Tibial artery (tissue), 4 donors: ENCODE measurements at places on chromosomes 5 and 9.

- peaks cover 50% of the 10 kb centered on the region for H3K4me1 ChIP-seq
- peaks cover 90% of the 10 kb centered on the region for H3K36me3 ChIP-seq
- no peak for DNase-seq
- no peaks in the 10 kb centered on the region for H3K27me3 ChIP-seq
- H3K27ac ChIP-seq, result no peak overlapping the region
These were observed 52.4 kb downstream of the GPR21 start for GRCh38 chr9:123085916-123086315.

GRCh38 chr5:172111852-172112225 lies 76.2 kb downstream of the STK10 start:
- H3K27me3 ChIP-seq, result no peaks in the 10 kb centered on the region
- peak overlapping the region; percentile 50 for H3K27ac ChIP-seq

GRCh38 chr9:107214915-107215314 lies 68.2 kb upstream of the RAD23B start:
- no peak for DNase-seq
- H3K27ac ChIP-seq, result no peak overlapping the region
- H3K4me1 ChIP-seq, result no peaks in the 10 kb centered on the region
- H3K4me3 ChIP-seq, result no peak overlapping the region

DNA sequence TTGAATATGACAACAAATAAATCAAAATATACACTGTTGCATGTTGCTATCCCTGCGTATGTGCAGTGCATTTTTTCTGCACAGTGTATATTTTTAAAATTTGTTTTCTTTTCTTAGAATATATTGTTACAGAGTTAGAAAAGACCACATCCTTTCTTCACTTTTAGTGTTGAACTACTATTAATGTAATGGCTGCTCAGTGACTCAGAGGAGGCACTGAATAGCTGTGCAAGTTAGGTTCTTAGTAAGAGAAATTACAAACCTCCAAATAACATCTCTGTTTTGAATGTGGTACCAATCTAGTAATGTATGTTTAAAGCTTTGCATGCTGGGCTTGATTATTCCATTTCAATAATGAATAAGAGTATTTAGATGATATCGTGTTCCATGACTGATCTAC lies 208.9 kb upstream of the PRR16 start:
- H3K27ac ChIP-seq, result no peak overlapping the region
- H3K4me3 ChIP-seq, result no peak overlapping the region
- no peaks in the 10 kb centered on the region for H3K27me3 ChIP-seq
- DNase-seq, result no peak

DNA sequence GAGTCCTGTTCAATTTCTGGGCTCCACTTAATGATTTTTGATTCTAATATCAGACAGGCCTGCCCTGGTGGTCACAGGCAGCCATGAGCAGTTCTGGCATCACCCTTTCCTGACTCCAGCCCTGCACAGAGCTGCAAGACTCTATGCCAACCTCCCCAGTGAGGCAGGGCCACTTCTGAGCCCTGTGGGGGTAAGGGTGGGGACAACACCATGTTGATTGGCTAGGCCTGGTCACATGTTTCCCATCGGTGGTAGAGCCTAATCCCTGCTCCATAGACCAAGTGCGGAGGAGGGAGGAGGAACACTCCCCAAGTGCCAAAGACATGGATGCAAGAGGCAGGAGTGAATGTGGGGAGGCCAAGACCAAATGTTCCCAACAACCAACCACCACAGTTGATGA lies 134.6 kb downstream of the PHF2 start:
- H3K27ac ChIP-seq, result no peak overlapping the region
- H3K4me1 ChIP-seq, result no peaks in the 10 kb centered on the region
- no peaks in the 10 kb centered on the region for H3K27me3 ChIP-seq
- DNase-seq, result no peak

DNA sequence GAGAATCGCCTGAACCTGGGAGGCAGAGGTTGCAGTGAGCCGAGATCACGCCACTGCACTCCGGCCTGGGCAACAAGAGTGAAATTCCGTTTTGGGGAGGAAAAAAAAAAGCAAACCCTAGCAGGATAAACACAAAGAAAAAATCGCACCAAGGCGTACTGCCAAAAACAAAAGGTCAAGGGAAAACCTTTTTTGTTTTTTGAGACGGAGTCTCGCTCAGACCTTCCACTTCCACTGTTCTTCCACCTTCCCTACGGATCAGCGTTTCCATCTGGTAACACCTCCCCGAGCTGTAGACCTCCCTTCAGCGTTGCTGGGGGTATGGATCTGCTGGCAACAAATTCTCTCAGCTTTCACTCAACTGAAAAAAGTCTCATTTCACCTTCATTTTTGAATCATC lies 20.1 kb upstream of the FCN2 start:
- no peak overlapping the region for H3K27ac ChIP-seq
- no peak overlapping the region for H3K4me3 ChIP-seq
- H3K36me3 ChIP-seq, result no peaks in the 10 kb centered on the region
- no peak for DNase-seq

GRCh38 chr5:159017786-159018185 lies 81.9 kb downstream of the EBF1 start:
- H3K36me3 ChIP-seq, result no peaks in the 10 kb centered on the region
- peak; percentile 43 for DNase-seq
- H3K27ac ChIP-seq, result peak overlapping the region; percentile 48
- H3K27me3 ChIP-seq, result no peaks in the 10 kb centered on the region
- H3K4me1 ChIP-seq, result peaks cover 78% of the 10 kb centered on the region
- no peak overlapping the region for H3K4me3 ChIP-seq

DNA sequence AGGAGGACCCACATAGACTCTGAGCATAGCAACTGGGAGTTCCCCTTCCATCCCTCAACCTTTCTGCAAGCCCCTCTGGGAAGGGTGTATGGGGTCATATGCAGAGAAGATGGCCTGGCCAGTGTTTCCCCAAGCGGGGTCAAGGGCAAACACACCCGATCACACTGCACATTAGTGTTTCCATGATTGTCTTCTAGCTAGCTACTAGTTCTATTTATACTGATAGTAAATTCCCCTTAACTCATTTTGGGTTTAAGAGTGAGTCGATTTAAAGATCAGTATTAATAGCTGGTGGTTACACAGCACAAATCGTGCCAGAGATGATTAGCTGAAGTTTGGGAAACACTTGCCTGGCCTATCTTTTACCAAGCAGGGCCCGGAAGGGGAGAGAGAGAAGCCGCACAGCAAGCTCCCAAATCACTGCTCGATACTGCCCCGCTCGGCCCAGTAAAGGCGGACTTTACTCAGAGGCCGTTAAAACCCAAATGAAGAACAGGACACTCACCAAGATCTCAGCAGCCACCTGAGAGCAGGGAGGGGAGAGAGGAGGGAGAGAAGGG lies 29.4 kb upstream of the TNIP1 start:
- H3K4me3 ChIP-seq, result no peak overlapping the region
- DNase-seq, result no peak
- no peak overlapping the region for H3K27ac ChIP-seq
- H3K36me3 ChIP-seq, result peaks cover 77% of the 10 kb centered on the region
- H3K27me3 ChIP-seq, result no peaks in the 10 kb centered on the region

DNA sequence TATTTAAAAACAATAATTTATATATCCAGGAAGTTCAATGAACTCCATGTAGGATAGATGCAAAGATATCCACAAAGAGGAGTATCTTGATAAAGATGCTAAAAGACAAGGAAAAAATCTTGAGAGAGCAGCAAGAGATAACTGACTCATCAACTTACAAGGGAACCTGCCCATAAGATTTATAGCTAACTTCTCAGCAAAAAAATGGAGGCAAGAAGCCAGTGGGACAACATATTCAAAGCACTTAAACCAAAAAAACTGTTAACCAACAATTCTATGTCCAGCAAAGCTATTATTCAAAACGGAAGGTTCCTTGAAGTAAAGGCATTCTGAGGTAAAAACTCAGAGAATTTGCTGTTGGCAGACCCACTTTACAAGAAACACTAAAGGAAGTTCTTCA lies 20.3 kb downstream of the RABGAP1 start:
- no peak for DNase-seq
- no peaks in the 10 kb centered on the region for H3K4me1 ChIP-seq
- no peaks in the 10 kb centered on the region for H3K27me3 ChIP-seq
- no peak overlapping the region for H3K27ac ChIP-seq
- no peak overlapping the region for H3K4me3 ChIP-seq
- peaks cover 29% of the 10 kb centered on the region for H3K36me3 ChIP-seq

- no peak overlapping the region for H3K27ac ChIP-seq
- DNase-seq, result no peak
- no peaks in the 10 kb centered on the region for H3K36me3 ChIP-seq
- H3K4me1 ChIP-seq, result no peaks in the 10 kb centered on the region
- H3K27me3 ChIP-seq, result no peaks in the 10 kb centered on the region
These were observed 39.6 kb downstream of the SGCD start for GRCh38 chr5:156366521-156366920.

DNA sequence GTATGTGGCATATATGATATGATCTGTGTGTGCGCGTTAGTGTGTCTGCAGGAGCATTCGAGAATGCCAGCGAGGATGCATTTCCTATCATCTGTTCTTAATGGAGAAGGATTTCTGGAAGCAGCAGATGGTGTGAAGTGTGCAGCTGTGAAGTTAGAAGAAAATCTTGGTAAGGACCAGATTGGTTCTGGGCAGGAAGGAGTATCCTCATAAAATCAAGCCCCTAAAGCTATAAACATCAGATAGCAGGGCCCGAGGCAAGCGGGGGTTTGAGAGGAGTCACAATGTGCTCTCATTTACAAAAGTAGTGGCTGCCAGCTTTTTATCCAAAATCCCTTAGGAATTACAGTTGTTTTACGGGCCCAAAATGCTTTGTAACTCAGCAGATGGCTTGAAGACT lies 40.0 kb downstream of the DAPK1 start:
- H3K4me1 ChIP-seq, result no peaks in the 10 kb centered on the region
- DNase-seq, result no peak
- H3K27me3 ChIP-seq, result no peaks in the 10 kb centered on the region
- no peak overlapping the region for H3K4me3 ChIP-seq

DNA sequence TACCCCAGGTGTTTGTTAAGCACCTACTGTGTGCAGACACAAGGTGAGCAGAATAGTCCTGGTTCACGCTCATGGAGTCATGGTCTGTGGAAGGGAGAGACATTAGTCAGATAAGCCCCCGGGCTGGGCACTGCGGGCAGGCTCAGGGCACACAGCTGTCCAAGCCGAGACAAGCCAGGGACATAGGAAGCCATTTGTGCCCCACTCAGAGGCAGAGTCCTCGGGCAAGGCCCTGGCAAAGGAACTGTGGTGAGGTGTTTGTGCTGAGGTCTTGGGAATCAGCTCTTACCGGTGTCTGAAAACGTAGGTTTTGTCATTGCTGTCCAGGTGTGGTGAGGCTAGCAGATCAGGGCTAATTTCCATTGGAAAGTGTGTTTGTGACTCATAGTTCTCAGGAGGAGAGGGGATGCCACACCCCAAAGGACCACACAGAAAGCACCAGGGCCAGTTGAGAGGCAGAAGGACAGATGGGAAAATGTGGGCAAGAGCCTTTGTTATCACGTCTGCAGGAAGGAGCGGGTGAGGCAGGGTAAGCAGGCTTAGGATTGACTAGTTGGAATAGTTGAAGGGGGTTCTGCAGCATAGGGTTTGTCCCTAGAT lies 46.1 kb upstream of the NEURL1B start:
- peak; percentile 35 for DNase-seq
- peaks cover 2% of the 10 kb centered on the region for H3K4me1 ChIP-seq
- no peaks in the 10 kb centered on the region for H3K36me3 ChIP-seq
- H3K27me3 ChIP-seq, result no peaks in the 10 kb centered on the region
- no peak overlapping the region for H3K4me3 ChIP-seq

DNA sequence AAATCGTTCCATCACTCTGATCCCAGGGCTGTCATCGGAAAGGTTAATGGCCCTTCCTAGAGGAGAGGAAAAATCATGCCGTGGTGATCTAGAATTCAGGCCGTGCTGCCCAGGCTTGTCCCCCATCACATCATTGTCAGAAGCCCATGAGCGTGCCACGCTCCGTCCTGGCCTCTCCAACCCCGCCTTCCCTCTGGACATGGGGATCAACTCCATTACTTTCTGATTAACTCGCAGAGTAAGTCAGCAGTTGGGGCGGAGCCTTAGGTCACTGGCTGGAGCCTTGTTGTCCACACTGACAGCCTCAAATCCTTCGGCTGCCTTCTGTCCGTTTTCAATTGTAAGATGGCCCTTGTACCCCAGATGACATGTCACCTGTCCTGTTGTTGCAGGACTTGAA lies 75.0 kb downstream of the MVB12B start:
- no peaks in the 10 kb centered on the region for H3K27me3 ChIP-seq
- no peak overlapping the region for H3K4me3 ChIP-seq
- H3K27ac ChIP-seq, result no peak overlapping the region
- peaks cover 3% of the 10 kb centered on the region for H3K4me1 ChIP-seq

DNA sequence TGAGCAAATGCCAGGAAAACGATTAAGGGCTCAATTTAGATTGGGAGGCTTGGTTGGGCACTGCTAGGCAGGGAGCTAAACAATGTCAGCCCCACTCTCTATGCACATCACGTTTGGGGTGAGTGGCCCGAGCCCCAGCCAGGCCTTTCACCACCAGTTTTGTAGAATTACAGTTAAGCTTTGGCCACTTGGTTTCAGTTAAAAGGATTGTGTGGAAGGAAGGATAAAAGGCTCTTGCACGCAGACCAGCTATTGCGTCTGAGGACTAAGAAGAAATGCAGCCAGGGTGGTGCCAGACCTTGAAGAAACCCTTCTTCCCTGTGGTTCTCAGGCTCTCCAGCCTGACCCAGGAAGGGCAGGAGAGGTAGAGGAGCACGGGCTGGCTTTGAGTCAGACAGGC lies 125.3 kb upstream of the SLC44A1 start:
- H3K36me3 ChIP-seq, result no peaks in the 10 kb centered on the region
- no peaks in the 10 kb centered on the region for H3K4me1 ChIP-seq
- no peaks in the 10 kb centered on the region for H3K27me3 ChIP-seq
- H3K4me3 ChIP-seq, result no peak overlapping the region
- H3K27ac ChIP-seq, result no peak overlapping the region

- no peaks in the 10 kb centered on the region for H3K4me1 ChIP-seq
- H3K27ac ChIP-seq, result no peak overlapping the region
- DNase-seq, result no peak
These were observed 133.6 kb downstream of the PTPRD start for GRCh38 chr9:10479172-10479571.

- no peak overlapping the region for H3K27ac ChIP-seq
- no peaks in the 10 kb centered on the region for H3K36me3 ChIP-seq
- peaks cover 5% of the 10 kb centered on the region for H3K4me1 ChIP-seq
- no peak for DNase-seq
These were observed 208.1 kb upstream of the ACTBL2 start for GRCh38 chr5:57690724-57691123.

GRCh38 chr9:111926421-111926875 lies 29.8 kb downstream of the UGCG start:
- H3K27me3 ChIP-seq, result no peaks in the 10 kb centered on the region
- H3K4me1 ChIP-seq, result peaks cover 22% of the 10 kb centered on the region
- DNase-seq, result peak; percentile 48
- H3K27ac ChIP-seq, result no peak overlapping the region
- no peak overlapping the region for H3K4me3 ChIP-seq

GRCh38 chr5:159209438-159210209 lies at the start of gene RNF145:
Gene RNF145 (minus strand): TSS chr5:159209553. CDS start chr5:159203617, 5,936 bp downstream.
- no peaks in the 10 kb centered on the region for H3K4me1 ChIP-seq
- no peaks in the 10 kb centered on the region for H3K27me3 ChIP-seq
- peak within 1 kb of the TSS; percentile 89 for H3K27ac ChIP-seq

GRCh38 chr5:57442080-57442839 lies 40.4 kb downstream of the ACTBL2 start:
- peak; percentile 42 for DNase-seq
- H3K4me1 ChIP-seq, result no peaks in the 10 kb centered on the region
- H3K4me3 ChIP-seq, result no peak overlapping the region
- H3K27me3 ChIP-seq, result no peaks in the 10 kb centered on the region
- H3K27ac ChIP-seq, result peak overlapping the region; percentile 33

- no peaks in the 10 kb centered on the region for H3K27me3 ChIP-seq
- no peaks in the 10 kb centered on the region for H3K4me1 ChIP-seq
- DNase-seq, result no peak
- H3K27ac ChIP-seq, result no peak overlapping the region
- no peaks in the 10 kb centered on the region for H3K36me3 ChIP-seq
These were observed 476.1 kb upstream of the ACO1 start for GRCh38 chr9:31908158-31908890.
